ENCODE measurements at places on chromosomes 1 and 21.
A peak's percentile ranks its signal among the peaks of the same experiment; 100 is the strongest.

DNA sequence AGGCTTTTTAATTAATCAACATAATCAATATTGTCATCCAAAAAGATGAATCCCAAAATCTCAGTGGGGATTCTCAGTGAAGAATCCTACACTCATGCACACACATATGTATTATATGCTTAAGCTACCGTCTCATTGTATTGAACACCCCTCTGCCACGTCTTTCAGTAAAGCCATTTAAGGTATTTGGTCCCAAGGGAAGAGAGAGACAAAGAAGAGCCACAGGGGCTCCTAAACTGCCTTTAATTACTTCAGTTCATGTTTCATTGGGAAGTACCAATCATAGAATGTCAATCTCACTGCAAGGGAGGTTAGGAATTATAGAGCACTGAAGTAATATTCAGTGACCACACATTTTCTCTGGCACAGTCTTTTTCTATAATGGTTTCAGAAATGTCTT, 388.6 kb upstream of the NEGR1 start:
- DNase-seq = no peak

DNA sequence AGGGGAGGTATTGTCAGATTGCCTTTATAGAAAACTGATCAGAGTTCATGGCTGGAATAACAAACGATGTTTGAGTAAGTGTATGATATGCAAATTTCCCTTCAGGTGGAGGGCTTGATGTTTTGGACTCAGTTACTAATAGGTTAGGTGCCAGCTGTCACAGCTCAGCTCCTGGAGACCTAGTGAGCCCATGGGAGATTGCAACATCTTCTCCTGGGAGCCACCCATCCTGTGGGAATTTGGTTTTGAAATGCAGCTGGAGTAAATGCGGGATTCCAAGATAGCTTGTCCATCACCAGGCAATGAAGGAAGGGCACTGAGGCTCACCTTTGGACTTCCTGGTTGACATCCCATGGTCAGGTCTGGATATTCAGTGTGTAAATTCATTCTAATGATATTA, 211.4 kb upstream of the NRIP1 start:
- peak; percentile 38 for DNase-seq

GRCh38 chr21:42571391-42572150, 57.9 kb downstream of the SLC37A1 start:
- no peak for DNase-seq

GRCh38 chr1:234970731-234971476, 157.7 kb downstream of the TOMM20 start:
- DNase-seq = peak; percentile 99

- no peak for DNase-seq
These were observed 1.2 kb upstream of the LPGAT1 start for GRCh38 chr1:211831558-211832323.

- no peak for DNase-seq
These were observed 10.9 kb downstream of the PCSK9 start for GRCh38 chr1:55050283-55050682.

DNA sequence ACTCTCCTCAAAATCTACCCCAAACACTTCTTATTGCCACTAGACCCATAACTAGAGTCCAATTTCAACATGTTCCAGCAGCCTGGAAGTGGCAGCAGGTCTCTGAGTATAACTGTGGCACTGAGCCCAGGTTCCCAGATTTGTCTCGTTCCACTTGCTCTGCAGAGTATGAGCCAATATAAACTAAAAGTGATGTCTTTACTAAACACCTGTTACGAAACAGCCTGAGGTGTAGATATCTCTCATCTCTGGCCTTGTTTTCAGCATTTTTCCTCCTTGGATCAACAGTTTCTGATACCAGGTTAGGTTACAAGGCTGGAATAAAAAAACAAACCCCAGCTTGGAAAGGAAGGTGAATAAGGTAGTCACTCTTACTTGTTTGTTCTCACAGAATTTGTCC, 25.2 kb upstream of the PRDX6 start:
- DNase-seq = no peak

Data from LHCN-M2 (cell line).